T1000 (cell line): ENCODE measurements at places on chromosomes 12 and 14.

DNA sequence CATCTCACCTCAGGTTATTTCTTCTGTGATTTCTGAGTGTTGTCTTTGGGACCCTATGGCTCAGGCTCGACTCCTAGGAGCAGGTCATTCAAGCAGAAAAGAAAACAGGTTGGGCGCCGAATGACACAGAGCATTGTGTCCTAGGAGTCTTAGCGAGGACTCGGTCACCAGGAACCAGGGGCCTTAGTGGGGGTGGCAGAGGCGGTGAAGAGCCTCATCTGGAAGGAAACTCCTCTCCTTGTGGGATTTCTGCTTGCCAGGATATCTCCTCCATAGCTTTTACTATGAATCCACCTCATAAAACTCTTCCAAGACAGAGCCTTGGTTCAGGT is 630 bp downstream of the PLEKHH1 start:
- DNase-seq: no peak

DNA sequence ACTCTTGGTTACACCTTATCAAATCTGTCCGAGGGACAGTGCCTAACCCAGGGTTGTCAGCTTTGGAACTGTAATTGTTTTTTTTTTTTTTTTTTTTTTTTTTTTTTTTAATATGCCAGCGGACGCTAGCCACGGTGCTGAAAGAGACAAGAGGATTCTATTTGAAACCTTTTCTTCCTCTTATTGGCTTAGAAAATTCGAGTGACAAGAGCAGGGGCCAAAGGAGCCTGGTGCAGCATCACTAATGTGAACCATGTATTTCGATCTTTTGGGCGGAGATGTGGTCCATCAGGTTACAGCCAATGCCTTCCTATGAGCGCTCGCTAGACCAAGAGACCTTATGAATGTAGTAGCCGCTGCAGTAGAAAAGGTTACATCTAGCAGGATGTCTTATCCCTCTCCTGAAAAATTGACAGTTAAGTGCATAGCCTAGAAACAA is 922 bp downstream of the PTPRR start:
- no peak for DNase-seq

DNA sequence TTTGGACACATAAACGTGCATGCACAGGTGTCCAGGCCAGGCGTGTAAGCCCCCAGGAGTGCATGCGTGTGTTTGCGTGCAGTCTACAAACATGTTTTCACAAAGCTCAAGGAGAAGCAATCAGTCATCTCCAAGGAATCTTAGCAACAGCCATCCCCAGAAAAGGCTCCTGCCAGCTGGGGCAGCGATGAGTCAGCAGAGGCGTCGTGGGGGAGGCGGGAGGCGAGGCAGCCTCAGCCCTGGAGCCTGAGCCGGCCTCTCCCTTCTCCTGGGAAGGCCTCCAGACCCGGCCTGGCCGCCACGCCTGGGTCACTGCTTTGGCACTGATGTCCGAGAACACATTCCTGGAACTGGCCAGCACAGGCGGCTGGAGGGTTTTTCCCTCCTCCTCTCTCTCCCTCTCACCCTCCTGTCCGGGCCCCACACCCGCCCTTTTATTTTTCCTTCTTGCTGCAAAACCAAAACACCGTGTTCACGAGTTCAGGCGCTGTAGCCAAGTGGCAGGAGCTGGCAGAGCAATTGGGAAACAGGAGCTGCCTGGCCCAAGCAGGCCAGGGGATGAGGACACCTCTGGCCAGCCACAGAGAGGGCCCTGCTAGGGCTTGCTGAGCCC is 92.7 kb downstream of the LRRC74A start:
- DNase-seq: peak; percentile 91

DNA sequence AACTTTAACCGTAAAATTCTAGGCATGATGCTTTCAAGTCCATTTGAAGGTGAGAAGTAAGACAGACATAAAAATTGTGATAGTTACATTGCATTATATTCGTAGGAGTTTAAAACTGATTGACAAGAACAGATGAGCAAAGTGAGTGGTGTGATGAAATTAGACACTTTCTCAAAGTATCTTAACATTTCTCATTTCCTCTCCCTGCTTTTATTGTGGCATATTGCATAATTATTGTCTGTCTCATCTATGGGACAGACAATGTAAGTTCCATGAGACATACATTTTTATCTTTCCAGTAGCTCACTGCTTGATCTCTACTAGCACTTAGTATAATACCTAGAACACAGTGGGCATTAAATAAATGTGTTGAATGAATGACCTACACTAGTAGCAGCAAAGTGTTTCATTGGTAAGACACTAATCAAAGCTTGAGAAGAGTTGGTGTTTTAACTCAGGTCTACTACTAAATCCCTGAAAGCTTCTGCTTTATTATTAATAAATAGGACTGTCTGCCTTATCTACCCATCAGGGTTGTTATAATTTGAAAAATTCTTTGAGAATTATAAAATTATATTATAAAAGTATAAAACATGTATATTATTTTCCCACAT is 19.0 kb downstream of the A2M start:
- no peak for DNase-seq

DNA sequence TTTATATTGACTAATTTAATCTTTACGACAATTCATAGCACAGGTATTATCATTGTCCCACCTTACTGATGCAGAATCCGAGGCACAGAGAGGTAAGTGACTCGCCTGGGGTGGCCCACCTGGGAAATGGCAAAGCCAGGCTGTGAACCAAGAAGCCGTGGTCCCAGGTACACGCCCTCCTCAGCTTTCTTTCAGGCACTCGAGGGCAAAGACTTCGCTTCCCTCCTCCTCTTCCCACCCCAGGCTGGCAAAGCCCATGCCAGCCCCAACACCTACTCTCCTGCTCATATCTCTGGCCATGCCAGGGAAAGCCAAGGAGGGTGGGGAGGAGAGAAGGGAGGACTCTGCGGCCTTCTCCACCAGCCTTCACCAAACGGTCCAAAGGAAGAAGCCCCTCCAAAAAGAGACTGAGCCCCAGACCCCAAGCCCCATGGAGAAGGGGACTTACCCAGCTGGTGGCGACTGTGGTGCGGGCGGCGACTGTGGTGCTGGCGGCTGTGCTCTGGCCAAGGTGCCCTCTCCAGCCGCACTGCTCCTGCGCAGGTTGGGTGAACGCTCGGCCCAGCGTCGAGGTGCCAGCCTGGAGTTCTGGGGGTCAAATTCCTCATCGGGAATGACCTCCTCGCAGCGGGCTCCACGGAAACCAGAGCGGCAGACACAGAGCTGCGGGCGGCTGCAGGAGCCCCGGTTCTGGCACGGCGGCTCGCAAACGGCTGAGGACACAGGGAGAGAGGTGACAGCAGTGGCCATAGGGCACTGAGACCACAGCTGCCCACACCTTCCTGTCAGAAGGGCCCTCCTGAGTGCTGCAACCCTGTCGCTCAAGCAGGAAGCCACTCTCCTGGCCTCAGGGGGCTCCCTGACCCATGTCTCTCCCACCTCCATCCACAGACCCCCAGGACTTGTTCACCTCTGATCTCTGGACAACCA is 26.4 kb downstream of the LTBP2 start:
- no peak for DNase-seq

- no peak for DNase-seq
These were observed 916.5 kb downstream of the TMEM121 start for GRCh38 chr14:106442857-106443256.

DNA sequence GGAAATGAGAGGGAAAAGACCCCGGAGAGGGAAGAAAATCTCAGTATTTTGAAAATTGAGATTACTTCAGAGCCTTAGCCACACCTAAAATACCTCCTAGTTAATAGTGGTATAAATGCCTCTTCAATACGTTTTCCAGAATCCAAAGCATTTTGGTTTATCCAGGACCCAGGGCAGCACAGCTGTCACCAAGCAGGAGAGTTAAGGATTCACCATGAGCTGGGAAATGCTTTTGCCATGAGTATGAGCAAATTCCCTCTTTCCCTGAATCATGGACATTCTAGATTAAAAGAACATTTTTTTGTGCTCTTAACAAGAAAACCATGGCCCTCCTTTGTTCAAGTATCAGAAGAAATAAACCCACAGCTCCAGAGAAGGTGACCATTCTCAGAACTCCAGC is 21.8 kb upstream of the RTRAF start:
- no peak for DNase-seq
